ENCODE measurements at places on chromosomes 3 and 15. TPM values are rescaled to one million over a fixed set of nuclear protein-coding genes. Genes with fewer than 3 reads are reported as not detected.
A peak's percentile ranks its signal among the peaks of the same experiment; 100 is the strongest.

ATP13A4 gene
- 0.98 TPM for total RNA-seq

PAQR9 gene
- not detected for total RNA-seq

- peaks cover 7% of the 10 kb centered on the region for H3K27me3 ChIP-seq
- H3K4me1 ChIP-seq, result no peaks in the 10 kb centered on the region
- no peak for DNase-seq
- no peak overlapping the region for H3K4me3 ChIP-seq
- no peaks in the 10 kb centered on the region for H3K36me3 ChIP-seq
Measured at GRCh38 chr15:52760562-52760961, 29.6 kb downstream of the ONECUT1 start.

- H3K27ac ChIP-seq, result no peak overlapping the region
- H3K27me3 ChIP-seq, result peaks cover 33% of the 10 kb centered on the region
- H3K4me3 ChIP-seq, result peak overlapping the region; percentile 57
- peaks cover 21% of the 10 kb centered on the region for H3K4me1 ChIP-seq
- H3K36me3 ChIP-seq, result no peaks in the 10 kb centered on the region
Measured at GRCh38 chr15:44194323-44195150, 534 bp downstream of the FRMD5 start.

DNA sequence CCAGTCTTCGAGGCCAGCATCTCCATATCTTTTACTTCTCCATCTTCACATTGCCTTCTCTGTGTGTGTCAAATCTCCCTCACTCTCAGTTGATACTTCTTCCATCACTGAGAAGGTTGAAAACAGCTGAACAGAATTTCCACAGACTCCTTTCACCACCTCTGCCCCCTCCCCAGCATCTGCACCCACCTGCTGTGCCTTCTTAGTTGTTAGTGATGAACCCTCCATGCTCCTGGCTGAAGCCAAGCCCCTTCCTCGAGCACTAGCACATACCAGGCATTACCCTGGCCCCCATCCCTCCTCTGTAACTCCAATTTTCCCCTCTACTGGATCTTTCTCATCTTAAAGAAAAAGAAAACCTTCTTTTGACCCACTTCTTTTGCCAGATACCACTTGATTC lies 27.8 kb upstream of the ESYT3 start:
- H3K4me1 ChIP-seq, result no peaks in the 10 kb centered on the region
- no peak overlapping the region for H3K27ac ChIP-seq
- H3K36me3 ChIP-seq, result no peaks in the 10 kb centered on the region
- no peak overlapping the region for H3K4me3 ChIP-seq

DNA sequence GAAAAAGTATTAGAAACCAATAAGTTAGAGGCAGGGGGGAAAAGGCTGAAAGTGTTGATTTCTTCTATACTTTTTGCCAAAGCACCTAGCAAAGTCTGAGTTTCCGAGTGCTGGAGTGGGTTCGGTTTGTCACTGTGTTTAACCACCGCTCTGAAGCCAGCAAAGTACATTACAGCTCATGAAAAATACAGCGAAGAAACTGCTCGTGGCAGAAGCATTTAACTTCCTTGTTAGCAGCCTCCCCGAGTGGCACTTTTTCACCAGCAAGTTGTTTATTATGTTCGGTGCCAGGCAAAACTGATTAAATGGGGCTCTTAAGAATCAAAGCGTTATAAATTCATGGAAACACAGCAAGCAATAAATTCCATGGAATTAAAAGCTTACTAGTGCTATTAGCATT lies 313.6 kb downstream of the FOXP1 start:
- H3K27ac ChIP-seq, result no peak overlapping the region
- H3K27me3 ChIP-seq, result no peaks in the 10 kb centered on the region
- no peak for DNase-seq
- peaks cover 9% of the 10 kb centered on the region for H3K4me1 ChIP-seq
- peaks cover 4% of the 10 kb centered on the region for H3K36me3 ChIP-seq
- H3K4me3 ChIP-seq, result no peak overlapping the region

DNA sequence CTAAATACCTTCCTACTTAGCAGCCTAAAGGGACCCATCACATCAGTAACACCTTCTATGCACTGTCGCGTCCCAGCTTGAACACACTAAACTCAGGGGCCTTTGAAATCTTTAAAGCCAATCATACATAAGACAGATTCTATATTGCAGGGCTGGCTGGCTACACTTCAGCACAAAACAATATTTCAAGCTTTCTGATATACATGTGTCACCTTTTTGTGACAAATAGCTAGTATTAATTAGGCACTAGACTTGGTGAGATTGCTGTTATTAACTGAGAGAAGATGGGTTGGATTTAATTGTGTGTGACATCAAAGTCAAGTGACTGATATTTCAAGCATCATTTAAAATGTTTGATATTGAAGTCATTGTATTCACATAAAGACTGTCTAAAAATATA lies 148.4 kb downstream of the ZIC4 start:
- no peaks in the 10 kb centered on the region for H3K36me3 ChIP-seq
- H3K4me1 ChIP-seq, result no peaks in the 10 kb centered on the region
- no peaks in the 10 kb centered on the region for H3K27me3 ChIP-seq
- no peak overlapping the region for H3K4me3 ChIP-seq
- H3K27ac ChIP-seq, result no peak overlapping the region

DNA sequence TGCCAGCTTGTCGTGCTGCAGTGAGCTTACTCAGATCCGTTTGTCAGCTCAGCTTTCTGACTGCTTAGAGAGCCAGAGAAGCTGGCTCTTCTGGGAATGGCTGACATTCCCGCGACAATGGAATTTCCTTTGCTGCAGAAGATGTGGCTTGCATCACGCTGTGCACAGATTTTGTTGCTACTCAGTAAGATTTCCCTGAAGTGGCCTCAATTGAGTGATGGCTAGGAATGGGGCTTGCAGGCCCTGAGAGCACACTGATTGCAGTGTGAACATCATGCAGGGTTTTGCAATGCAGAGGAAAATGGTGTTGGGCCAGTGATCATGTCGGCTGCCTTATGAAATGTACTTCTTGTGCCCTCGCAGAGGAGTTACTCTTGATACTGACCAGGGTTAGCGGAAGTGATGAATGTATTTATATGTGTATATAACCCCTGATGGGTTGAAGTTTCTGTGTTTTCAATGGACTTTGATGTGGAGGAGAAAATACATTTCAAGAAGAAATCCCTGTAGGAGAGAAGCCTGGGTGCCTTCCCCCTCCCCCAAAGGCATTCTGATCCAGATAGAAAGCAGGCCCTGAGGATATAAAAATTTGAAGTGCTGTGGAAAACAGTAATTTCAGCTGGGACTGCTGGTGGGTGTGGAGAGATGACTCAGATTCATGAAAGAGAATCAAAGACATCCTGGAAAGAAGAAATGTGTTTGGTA lies 102.5 kb upstream of the PDZRN3 start:
- no peaks in the 10 kb centered on the region for H3K4me1 ChIP-seq
- no peak overlapping the region for H3K4me3 ChIP-seq
- no peak overlapping the region for H3K27ac ChIP-seq

DNA sequence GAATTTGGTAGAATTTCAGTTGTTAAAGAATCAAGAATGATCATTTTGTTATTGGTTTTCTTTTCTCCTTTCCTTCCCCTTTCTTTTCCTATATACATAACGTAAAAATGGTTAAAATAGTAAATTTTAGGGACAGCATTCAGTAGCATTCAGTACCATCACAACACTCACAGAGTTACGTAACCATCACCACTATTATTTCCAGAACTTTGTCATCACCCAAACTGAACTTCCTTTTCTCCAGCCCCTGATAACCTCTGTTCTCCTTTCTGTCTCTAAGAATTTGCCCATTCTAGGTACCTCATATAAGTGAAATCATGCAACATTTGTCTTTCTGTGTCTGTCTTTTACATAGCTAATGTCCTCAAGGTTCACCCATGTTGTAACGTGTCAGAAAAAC lies 165.3 kb downstream of the AKAP13 start:
- peaks cover 41% of the 10 kb centered on the region for H3K36me3 ChIP-seq
- no peak overlapping the region for H3K27ac ChIP-seq
- no peaks in the 10 kb centered on the region for H3K27me3 ChIP-seq
- peaks cover 14% of the 10 kb centered on the region for H3K4me1 ChIP-seq
- no peak overlapping the region for H3K4me3 ChIP-seq
- DNase-seq, result no peak
